ENCODE measurements at places on chromosomes 7 and 10. TPM values are rescaled to one million over a fixed set of nuclear protein-coding genes. Genes with fewer than 3 reads are reported as not detected.

DNA sequence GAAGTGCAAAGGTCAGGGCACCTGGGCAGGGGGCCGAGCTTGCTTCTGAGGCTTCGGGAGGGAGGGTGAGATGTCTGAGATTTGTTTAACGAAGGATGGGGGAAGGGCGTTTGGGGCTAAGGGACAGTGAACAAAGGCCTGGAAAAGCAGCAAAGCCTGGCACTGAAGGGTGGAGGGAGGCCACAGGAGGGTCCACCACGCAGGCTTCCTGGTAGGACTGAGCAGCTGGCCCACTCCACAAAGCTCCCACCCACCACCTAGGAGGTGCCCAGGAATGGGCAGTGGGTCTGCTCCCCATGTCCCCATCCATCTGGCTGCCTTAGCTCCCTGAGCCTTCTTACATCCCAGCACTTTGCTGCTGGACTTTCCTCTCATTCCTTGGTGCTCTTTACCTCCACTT is 39.4 kb upstream of the CXCL12 start:
- DNase-seq, result no peak

MRPS33 gene
- polyA plus RNA-seq, result 82.0 TPM

DNA sequence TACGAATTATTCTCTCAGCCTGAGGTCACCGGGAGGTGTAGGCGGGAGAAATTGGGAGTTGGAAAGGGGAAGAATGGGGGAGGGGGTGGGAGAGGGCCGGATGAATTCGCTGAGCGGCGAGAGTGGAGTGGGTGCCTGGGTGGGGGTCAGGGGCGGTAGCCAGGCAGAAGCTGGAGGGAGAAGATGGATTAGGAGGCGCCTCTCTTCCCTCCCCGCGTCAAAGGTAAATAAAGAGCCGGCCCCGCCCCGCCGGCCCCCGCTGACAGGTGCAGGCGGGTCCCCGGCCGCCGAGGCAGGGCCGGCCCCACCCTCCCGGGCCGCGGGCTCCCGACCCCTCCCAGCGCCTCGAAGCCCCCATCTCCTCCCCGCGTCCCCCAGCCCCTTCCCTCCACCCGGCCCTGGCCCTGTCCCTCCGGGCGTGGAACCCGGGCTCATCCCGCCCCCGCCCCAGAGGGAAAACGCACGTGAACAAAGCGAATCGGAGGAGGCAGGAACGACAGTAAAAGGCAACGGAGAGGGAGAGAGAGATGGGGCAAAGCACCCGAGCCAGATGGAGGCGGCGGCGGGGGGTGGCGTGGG is 872 bp downstream of the FAM131B start:
- DNase-seq, result no peak

BAZ1B gene
- 31.1 TPM for polyA plus RNA-seq

- DNase-seq, result no peak
Measured at GRCh38 chr7:18419456-18419855, 76.1 kb upstream of the HDAC9 start.

DNA sequence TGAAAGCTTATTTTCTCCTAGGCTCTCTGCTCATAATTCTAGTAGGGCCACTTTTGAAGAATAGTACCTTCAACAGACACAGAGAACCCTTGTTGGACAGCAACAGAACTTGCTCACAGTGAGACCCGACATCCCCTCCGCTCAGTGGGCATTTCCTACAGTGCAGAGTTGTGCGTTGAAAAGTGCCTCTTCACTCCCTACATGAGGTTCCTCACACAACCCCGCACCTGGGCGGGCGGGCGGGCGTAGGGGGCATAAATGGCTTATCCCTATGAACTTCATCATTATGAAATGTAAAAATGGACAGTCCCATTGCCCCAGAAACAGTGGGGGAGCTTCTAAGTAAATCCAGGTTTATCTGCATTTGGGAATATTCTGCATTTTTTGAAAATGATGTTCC is 174.9 kb downstream of the MGMT start:
- no peak for DNase-seq

DNA sequence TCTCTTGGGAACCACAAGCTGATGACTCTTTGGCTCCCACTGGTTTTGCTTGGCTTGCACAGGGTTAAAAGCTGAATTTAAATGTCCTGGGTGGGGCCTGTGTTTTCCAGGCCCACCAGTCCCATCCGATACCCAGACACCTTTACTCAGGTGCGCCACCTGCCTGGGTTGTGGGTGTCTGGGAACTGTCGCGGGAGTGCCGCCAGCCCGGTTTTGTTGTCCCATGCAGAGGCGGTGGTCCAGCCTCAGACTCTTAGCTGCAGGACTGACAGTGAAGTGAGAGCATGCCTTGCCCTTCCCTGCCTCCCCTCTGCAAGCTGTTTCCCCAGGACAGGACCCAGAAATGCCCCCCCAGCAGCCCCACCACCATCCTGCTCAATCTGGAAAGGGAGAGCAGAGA is 255.6 kb upstream of the ZNF32 start:
- DNase-seq, result no peak

PTEN gene
- 29.1 TPM for polyA plus RNA-seq

GRCh38 chr7:123096434-123096833 is 100.9 kb upstream of the TAS2R16 start:
- DNase-seq, result no peak

GRCh38 chr10:110873951-110874350 is 2.2 kb downstream of the PDCD4 start:
- DNase-seq, result no peak

GRCh38 chr7:50221028-50221427 is 83.5 kb upstream of the IKZF1 start:
- no peak for DNase-seq

DNA sequence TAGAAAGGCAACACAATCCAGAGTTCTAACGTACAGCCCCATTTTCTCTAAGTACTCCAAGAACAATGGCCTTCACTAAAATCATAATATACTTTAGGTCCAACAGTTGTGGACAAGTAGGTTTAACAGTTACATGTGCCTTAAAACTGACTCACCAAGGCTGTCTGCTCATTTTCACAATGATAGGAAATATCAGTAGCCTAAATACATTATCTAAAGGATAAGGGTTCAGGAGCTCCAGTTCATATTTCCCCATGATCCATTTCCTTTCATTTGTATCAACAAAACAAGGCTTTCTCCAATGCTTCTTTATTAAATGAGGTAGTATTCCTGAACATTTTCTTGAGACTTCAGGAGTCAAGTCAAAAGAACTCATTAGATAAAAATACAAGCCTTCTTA is 164.0 kb downstream of the SLC25A13 start:
- no peak for DNase-seq

DPP6 gene
- polyA plus RNA-seq, result not detected

DNA sequence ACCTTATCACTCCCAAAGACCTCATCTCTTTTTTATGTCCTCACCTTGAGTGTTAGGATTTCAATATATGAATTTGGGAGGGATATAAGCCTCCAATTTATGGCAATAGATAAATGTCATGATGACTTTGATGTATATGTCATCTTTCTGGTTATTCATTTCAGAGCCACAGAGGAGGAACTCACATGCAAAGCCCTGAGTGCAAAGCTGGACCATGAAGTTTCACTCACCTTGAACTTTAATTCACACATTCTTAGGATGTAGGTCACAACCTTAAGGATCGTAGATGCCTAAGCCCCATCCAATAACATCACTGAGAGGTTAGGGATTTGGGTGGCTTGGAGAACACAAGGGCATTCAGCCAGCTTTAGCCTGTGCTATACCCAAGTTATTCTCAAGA is 81.9 kb upstream of the ZPBP start:
- no peak for DNase-seq

AGR3 gene
- not detected for polyA plus RNA-seq

- DNase-seq, result no peak
Measured at GRCh38 chr7:130396109-130396508, 15.8 kb downstream of the CPA1 start.

DNA sequence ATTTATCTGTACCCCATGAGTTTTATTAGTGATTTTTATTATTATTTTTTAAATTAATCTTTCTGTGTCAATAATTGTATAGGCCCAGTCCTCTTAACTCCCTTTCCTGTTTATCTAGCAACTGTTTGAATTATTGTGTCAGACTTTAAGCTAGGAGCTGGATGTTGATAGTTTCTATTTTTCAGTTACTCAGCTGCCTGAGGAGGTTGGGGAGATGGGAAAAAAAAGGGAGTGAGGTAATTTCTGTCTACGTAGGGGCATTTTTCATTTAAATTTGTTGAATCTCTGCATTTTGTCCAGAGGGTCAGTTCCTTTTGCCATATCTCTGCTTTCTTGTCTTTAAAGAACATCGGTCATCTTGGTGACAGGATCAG is 5.0 kb upstream of the ZNF518A start:
- no peak for DNase-seq

RBP4 gene
- not detected for polyA plus RNA-seq

AIFM2 gene
- polyA plus RNA-seq, result 3.5 TPM

DNA sequence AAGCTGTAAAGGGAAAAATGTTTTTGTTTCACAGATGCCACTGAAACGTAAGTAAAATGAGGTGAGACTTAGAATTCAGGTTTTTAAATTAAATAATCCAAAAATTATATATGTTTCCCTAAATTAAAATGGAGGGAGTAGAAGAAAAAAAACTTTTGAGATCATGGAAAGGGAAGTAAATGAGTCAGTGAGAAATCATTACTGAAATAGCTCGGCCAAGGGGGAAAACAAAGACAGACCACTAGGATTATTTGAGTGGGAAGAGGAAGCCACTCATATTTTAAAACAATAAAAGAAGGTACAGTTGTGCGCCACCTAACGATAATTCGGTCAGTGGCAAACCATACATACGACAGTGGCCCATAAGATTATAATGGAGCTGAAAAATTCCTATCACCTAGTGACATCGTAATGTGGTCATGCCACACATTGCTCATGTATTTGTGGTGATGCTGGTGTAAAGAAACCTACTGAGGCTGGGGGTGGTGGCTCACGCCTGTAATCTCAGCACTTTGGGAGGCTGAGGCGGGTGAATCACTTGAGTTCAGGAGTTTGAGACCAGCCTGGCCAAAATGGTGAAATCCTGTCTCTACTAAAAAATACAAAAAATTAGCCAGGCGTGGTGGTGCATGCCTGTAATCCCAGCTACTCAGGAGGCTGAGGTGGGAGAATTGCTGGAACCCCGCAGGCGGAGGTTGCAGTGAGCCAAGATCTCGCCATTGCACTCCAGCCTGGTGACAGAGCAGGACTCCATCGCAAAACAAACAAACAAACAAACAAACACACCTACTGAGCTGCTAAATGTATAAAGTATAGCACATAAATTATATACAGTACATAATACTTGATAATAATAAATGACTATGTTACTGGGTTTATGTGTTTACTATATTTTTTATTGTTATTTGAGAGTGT is 64.7 kb downstream of the MKX start:
- no peak for DNase-seq

Data from CD8-positive, alpha-beta memory T cell (primary cell).